Aortic smooth muscle cell (primary cell): ENCODE measurements at places on chromosomes 7 and 10. TPM values are rescaled to one million over a fixed set of nuclear protein-coding genes. Genes with fewer than 3 reads are reported as not detected.

Gene PYROXD2
- total RNA-seq = 17.3 and 31.8 TPM in 2 replicates

Gene ZNF511
- total RNA-seq = 18.4 and 21.8 TPM in 2 replicates

Gene GPR85
- total RNA-seq = 1.1 and 2.1 TPM in 2 replicates

Gene CD36
- under 0.01 and 0.13 TPM in 2 replicates for total RNA-seq

Gene ZNF853
- total RNA-seq = 0.06 and 0.13 TPM in 2 replicates

Gene BCAP29
- total RNA-seq = 70.3 and 130 TPM in 2 replicates

Gene SNX10
- total RNA-seq = 0.13 TPM in 1 of 2 replicates, not detected in the other

Gene PNPLA8
- 33.7 and 34.2 TPM in 2 replicates for total RNA-seq

Gene PON1
- total RNA-seq = not detected in 2 replicates

Gene NMT2
- 47.3 and 64.5 TPM in 2 replicates for total RNA-seq

Gene AKR1C2
- 30.5 and 71.3 TPM in 2 replicates for total RNA-seq

Gene ADAM22
- total RNA-seq = 0.40 and 0.50 TPM in 2 replicates

Gene SHH
- 0.06 and 0.13 TPM in 2 replicates for total RNA-seq

Gene SMARCD3
- total RNA-seq = 40.7 and 41.8 TPM in 2 replicates

Gene TRDMT1
- 7.1 and 9.2 TPM in 2 replicates for total RNA-seq

Gene UCMA
- total RNA-seq = not detected in 2 replicates

Gene GPNMB
- total RNA-seq = 172 and 285 TPM in 2 replicates

Gene POU6F2
- not detected in 2 replicates for total RNA-seq

Gene A1CF
- total RNA-seq = not detected in 2 replicates

Gene SEMA3C
- total RNA-seq = 39.1 and 69.0 TPM in 2 replicates

Gene NKX1-2
- not detected in 2 replicates for total RNA-seq

Gene TMEM184A
- not detected in 2 replicates for total RNA-seq

Gene HOXA5
- total RNA-seq = not detected in 2 replicates
